ENCODE measurements at places on chromosomes 6 and 20.

DNA sequence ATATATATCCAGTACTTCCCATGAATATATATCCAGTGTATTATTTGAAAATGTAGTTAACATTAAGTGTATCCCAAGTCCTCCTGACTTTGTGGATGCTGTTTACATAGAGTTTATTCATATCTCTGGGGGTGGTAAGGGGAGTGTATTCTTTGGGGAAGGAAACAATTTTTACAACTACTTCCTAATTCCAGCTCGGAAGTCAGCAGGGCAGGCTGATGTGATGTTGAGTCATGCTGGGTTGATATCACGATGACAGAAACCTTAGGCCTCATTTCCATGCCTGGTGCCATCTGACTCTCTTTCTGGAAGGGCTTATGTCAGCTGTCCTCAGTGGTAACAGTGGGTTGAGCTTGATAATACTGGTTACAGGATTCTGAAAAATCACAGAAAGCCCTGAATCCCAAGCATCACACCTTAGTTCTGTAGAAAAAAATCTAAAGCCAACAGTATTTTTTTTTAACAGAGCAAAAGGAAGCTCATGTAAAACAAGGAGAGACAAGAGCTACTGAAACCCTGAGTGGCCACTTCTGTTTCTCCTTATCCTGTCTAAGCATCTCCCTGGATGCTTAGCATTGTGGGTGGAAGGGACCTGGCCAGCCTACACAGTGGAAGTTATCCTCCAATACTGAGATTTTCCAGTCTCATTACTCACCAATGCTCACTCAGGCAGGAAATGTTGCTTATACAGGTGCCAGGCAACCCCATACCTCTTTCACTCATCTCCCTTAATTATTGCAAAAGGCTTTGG lies 75.2 kb upstream of the IYD start:
- DNase-seq, result no peak

- no peak for DNase-seq
Observed at GRCh38 chr6:42569102-42570028, 5.5 kb downstream of the UBR2 start.

DNA sequence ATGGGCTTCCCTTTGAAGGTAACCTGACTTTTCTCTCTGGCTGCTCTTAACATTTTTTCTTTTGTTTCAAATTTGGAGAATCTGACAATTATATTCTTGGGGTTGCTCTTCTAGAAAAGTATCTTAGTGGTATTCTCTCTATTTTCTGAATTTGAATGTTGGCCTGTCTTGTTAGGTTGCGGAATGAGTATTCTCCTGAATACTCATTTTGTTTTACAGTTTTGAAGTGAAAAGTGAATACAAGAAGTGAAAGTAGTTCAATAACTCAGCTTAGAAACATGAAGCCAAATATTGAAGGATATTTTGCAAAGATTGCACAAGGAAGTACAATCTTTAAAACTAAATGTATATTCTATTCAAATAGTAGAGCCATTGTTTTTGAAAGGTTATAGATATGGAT lies 120.2 kb upstream of the MAP3K4 start:
- no peak for DNase-seq

DNA sequence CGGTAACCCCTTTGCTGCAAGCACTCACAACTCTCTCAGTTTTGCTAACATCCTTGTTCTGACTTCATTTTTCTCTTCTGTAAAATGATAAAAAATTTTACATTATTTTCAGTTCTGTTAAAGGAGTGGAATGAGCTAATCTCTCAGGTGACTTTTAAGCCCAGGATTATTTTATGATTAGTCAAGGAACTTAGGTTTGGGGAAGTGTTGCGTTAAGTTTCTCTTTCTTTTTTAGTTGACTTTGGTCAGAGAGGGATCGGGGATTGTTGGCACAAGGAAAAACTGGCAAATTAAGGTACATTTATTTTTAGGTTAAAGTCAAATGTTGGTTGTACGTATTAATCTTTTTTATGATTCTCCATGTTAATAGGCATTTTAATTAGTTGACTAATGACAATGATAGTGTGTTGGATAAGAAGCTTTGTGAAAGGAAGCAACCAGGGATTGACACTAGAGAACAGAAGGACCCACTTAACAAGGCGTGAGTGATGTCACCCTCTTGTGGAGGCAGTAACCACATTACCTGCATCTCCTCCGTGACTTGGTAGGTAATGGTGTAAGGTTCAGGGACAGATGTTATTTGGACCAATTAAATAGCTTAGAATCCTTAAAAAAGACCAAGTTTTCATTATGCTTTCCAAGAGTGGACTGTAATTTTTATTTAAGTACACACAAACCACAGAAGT lies 31.6 kb downstream of the CD83 start:
- no peak for DNase-seq

- no peak for DNase-seq
Observed at GRCh38 chr6:168885751-168886742, 367.6 kb downstream of the THBS2 start.

DNA sequence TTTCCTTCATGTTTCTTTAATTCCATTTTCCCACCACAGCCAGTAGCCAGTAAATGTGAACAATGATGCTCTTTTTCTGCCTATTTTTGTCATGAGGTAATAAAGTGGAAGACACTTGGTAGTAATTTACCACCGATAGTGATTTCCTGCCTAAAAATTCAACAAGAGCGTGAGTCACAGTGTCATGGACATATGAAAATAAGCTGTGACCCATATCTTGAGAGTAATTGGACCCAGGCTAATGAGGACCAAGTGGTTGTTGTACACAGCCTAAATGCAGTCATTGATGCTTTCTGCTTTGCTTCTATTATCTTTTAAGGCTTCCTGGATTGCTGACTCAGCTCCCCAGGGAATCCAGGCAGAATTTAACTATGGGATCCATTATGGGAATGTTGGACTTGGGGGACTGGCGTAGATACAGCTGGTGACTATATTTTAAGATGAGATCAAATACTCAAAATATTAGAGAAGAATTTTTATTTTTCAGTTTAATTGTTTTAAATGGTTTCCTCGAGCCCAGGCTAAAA lies 265.9 kb upstream of the FERMT1 start:
- DNase-seq, result no peak

DNA sequence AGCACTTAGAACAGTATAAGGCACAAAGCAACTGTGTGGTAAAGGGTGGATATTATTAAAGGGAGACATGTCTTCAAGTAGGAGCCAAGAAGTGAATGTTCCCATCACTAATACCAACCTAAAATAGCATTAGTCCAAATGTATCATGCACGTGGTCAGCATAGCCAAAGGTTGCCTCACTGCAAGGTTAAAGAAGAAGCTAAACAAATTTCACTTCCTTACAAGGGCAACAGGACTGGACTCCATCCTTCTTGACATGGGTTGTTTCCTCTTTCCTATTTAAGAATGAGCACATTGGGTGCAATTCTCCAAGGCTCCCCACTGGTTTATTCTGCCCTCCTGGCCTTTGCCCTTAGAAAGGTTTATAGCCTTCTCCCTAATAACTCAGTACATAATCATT lies 186.7 kb downstream of the PHACTR1 start:
- no peak for DNase-seq

DNA sequence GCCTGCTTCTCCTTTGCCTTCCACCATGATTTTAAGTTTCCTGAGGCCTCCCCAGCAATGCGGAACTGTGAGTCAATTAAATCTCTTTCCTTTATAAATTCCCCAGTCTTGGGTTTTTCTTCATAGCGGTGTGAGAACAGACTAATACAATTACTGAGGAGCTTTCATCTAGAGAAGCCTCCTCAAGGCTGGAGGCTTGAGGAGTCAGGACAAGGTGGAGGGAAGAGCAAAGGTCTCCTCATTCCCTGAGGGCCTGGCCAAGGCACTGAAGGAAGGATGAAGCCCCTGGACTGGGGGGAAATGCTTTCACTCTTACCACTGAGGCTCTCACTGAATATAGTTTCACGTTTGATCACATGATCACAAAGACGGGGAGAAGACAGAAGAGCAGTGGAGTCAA lies 118.2 kb downstream of the MAN1A1 start:
- no peak for DNase-seq

GRCh38 chr6:158996856-158997255 lies 3.1 kb downstream of the RSPH3 start:
- DNase-seq, result no peak

DNA sequence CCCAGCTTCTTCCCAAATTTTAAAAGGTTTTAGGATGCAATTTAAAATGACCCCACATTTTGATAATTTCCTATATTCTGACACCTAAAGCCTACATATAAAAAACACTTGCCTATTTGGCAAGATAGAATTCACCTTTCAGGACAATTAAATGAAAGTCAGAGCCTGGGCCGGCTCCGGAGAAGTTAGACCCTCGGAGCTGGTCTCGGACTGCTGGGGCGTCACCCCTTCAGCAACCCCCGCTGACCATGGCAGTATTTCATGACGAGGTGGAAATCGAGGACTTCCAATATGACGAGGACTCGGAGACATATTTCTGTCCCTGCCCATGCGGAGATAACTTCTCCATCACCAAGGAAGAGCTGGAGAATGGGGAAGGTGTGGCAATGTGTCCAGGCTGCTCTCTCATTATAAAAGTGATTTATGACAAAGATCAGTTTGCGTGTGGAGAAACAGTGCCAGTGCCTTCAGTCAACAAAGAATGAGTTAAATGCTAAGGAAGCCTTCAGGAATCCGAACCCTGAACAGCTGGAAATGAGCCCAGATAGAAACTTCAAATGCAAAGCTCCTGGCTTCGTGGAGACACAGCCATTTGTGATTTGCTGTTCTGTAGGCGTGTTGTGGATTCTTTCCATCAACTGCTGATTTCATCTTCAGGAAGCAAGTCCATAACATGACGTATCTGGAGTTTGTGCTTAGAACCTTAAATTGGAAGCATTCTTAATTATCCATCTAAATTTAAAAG lies 16.0 kb downstream of the TCFL5 start:
- DNase-seq, result no peak

DNA sequence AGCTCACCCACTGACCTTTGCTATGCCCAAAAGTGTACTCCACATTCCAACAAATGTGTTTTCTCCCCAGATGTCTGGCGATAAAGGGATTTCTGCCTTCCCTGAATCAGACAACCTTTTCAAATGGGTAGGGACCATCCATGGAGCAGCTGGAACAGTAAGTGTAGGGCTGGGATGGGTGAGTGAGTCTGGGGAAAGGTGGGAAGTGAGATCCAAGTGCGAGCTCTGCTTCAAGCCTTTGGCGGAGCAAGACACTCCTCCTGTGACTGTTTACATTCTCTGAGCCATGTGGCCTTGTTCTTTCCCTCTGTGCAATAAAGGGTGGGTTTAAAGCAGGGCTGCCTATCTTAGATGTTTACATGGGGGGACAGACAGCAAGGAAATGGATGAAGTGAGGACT lies 1.9 kb downstream of the UBE2C start:
- DNase-seq, result no peak

- DNase-seq, result no peak
Observed at GRCh38 chr20:1204113-1204512, 859 bp downstream of the C20orf202 start.
